Hepatocyte (in vitro differentiated cells): ENCODE measurements at places on chromosomes 3 and 15. TPM values are rescaled to one million over a fixed set of nuclear protein-coding genes. Genes with fewer than 3 reads are reported as not detected.

Gene LIPH
- total RNA-seq = 10.7 and 442 TPM in 2 replicates

Gene TRIM71
- 11.5 and 14.5 TPM in 2 replicates for total RNA-seq

Gene RETNLB
- total RNA-seq = not detected in 2 replicates

Gene TMOD3
- total RNA-seq = 32.5 and 38.3 TPM in 2 replicates

Gene GPR149
- 0.44 TPM in 1 of 2 replicates, not detected in the other for total RNA-seq

Gene P2RY1
- 11.9 and 14.0 TPM in 2 replicates for total RNA-seq

Gene PRTG
- 10.8 and 19.0 TPM in 2 replicates for total RNA-seq

Gene PPP1R14D
- total RNA-seq = 0.24 TPM in 1 of 2 replicates, not detected in the other

Gene ACKR4
- 1.8 and 2.0 TPM in 2 replicates for total RNA-seq

Gene ZNF860
- 0.80 and 2.2 TPM in 2 replicates for total RNA-seq

Gene CKMT1B
- total RNA-seq = 4.3 and 5.3 TPM in 2 replicates

Gene MORC1
- total RNA-seq = 5.6 and 6.7 TPM in 2 replicates

Gene GOLGA6L7
- total RNA-seq = not detected in 2 replicates

Gene BNC1
- 13.5 and 24.3 TPM in 2 replicates for total RNA-seq

Gene RBP2
- 285 and 295 TPM in 2 replicates for total RNA-seq

Gene LIPC
- total RNA-seq = 64.8 and 67.7 TPM in 2 replicates

Gene CPNE9
- total RNA-seq = not detected in 2 replicates

Gene THBS1
- total RNA-seq = 191 and 220 TPM in 2 replicates

Gene SYNPR
- 0.37 and 0.52 TPM in 2 replicates for total RNA-seq

Gene ZNF639
- 54.9 and 60.3 TPM in 2 replicates for total RNA-seq

Gene DYNC1LI1
- total RNA-seq = 41.7 and 56.4 TPM in 2 replicates

Gene FRMD5
- 3.3 and 3.8 TPM in 2 replicates for total RNA-seq

Gene CSPG4
- 3.2 and 6.4 TPM in 2 replicates for total RNA-seq

Gene ZNF621
- total RNA-seq = 12.3 and 14.7 TPM in 2 replicates

Gene NAA80
- total RNA-seq = 6.7 and 7.1 TPM in 2 replicates

Gene MOBP
- total RNA-seq = 0.10 and 0.40 TPM in 2 replicates

Gene FBLN2
- total RNA-seq = 73.8 and 75.8 TPM in 2 replicates

Gene KBTBD13
- total RNA-seq = not detected in 2 replicates

Gene CCDC39
- not detected in 2 replicates for total RNA-seq

Gene ATP13A3
- 107 and 131 TPM in 2 replicates for total RNA-seq

Gene ARPP21
- not detected in 2 replicates for total RNA-seq

Gene TRANK1
- 16.7 and 19.9 TPM in 2 replicates for total RNA-seq

Gene SLITRK3
- total RNA-seq = 2.2 and 3.9 TPM in 2 replicates

Gene CYP1A2
- total RNA-seq = 0.40 TPM in 1 of 2 replicates, not detected in the other

Gene TP63
- total RNA-seq = 2.3 and 2.4 TPM in 2 replicates

Gene C2CD4A
- total RNA-seq = 0.12 and 0.13 TPM in 2 replicates

Gene DCLK3
- total RNA-seq = 0.07 TPM in 1 of 2 replicates, not detected in the other

Gene PPM1L
- 13.1 and 13.6 TPM in 2 replicates for total RNA-seq

Gene C3orf49
- total RNA-seq = not detected in 2 replicates

Gene KLHL40
- total RNA-seq = not detected in 2 replicates

Gene GCSAM
- not detected in 2 replicates for total RNA-seq

Gene INKA1
- total RNA-seq = 4.5 and 5.1 TPM in 2 replicates

Gene CTSH
- 610 and 637 TPM in 2 replicates for total RNA-seq

Gene SLC28A2
- total RNA-seq = 1.5 and 1.8 TPM in 2 replicates

Gene CYP19A1
- total RNA-seq = 35.4 and 38.1 TPM in 2 replicates

Gene CLDN16
- 0.77 and 1.3 TPM in 2 replicates for total RNA-seq

Gene FOXB1
- total RNA-seq = not detected in 2 replicates

Gene STARD9
- total RNA-seq = 1.8 and 3.0 TPM in 2 replicates

Gene CRABP1
- total RNA-seq = 132 and 140 TPM in 2 replicates
